ENCODE measurements at places on chromosomes 11 and 22.

DNA sequence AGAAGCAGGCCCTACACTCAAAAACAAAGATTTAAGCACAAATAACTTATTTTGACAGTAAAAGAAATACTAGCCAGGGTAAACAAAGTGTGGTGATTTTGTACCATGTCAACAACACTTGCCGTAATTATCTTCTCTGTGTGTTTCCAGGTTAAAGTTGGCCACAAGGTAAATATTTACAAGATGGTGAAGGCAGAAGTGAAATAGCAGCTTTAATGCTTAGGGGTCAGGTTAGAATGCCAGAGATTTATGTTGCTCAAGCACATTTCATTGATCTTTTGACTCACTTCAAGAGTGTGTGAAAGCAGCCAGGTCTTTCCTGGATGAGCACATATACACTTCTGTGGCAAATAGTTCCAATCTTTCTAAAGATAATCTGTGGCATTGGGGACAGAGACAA lies 270.2 kb upstream of the LUZP2 start:
- DNase-seq: no peak

DNA sequence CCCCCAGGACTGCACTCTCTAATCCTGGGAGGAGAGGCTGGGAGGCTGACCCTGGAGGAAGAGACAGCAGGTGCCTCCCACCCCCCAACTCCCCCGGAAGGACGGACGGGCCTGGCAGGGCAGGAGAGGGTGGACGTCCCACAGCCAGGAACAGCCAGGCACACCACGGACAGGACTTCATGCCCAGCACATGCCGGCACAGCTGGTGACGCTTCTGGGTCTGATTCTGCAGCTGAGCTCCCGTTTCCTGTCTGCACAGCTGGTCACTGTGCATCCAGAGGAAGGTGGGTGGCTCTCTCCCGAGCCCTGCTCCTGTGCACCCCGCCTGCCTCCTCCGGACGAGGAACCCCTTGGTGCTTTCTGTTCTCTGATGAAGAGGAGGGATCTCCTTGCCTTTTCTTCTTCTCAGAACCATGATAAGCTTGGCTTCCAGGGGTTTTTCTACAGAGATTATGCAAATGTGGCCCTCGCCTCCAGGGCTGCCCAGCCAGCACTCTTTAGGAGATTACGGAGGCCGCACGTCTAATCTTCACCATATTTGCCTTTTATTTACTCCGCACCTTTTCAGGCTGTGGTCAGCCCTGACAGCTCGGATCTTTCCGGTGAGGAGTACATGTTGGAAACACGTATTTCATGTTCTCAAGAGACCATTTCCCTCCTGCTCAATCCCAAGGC lies 1295.8 kb downstream of the BRD1 start:
- DNase-seq: no peak

GRCh38 chr11:64098318-64098831 lies 62.6 kb downstream of the FLRT1 start:
- DNase-seq: no peak

DNA sequence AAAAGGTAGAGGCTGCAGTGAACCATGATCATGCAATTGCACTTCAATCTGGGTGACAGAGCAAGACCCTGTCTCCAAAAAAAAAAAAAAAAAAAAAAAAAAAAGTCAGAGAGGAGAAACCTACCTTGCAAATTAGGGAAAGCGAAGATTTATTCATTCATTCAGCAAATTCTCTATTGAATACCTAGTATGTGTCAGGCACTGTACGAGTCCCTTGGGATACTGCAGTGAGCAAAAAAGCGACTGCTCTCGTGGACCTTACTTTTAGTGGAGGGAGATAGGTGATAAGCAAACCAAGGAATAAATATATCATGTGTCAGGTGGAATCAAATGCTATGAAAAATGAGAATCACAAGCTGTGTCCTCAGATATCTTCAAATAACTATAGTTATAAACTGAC lies 101.3 kb downstream of the STIM1 start:
- no peak for DNase-seq

GRCh38 chr11:12212174-12212820 lies 101.9 kb downstream of the MICAL2 start:
- DNase-seq: no peak

- no peak for DNase-seq
Measured at GRCh38 chr22:40609216-40609615, 27.3 kb downstream of the MRTFA start.

GRCh38 chr11:33940538-33940815 lies 48.6 kb upstream of the LMO2 start:
- DNase-seq: no peak

- no peak for DNase-seq
Measured at GRCh38 chr11:66136752-66137123, 66.7 kb downstream of the PACS1 start.

GRCh38 chr22:38774496-38775166 lies 18.8 kb upstream of the SUN2 start:
- no peak for DNase-seq

- no peak for DNase-seq
Measured at GRCh38 chr11:13117344-13117743, 108.2 kb downstream of the RASSF10 start.

DNA sequence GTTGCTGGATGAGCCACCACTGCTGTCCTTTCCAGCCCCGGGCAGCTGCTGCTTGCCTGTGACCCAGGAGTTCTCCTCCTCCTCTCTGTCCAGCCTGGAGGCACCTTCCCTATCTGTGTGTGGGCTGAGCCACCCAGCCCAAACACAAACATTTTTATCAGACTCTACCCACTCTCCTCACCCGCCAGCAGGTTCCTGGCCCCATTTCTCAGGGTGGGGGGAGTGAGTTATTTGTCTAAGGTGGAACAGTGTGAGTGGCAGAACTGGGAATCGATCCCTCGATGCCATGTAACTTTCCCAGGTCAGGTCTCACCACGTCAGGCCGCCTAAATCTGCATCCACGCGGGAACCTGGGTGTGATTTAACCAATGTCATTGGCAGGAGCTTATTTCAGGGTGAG lies 20.8 kb upstream of the SMIM38 start:
- no peak for DNase-seq

- DNase-seq: no peak
Measured at GRCh38 chr11:73995731-73996130, 13.1 kb upstream of the UCP2 start.

DNA sequence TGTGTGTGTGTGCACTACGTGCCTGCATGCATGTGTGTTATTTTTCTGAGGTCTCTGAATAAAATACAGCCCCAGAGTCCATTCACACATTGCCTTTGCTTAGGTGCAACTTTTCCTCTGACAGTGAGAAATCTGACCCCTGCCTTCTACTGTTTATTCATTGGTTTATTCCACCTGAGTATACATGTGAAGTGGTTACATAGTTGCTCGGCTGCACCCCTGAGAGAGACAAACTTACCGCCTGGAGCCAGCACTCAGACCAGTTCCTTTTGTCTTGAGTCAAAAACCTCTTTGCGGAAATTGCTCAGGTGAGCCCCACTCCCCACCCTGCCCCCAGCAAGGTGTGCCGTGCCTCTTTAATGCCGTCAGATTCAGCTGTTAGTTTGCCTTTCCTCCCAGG lies 363.6 kb downstream of the BRD1 start:
- DNase-seq: no peak

GRCh38 chr11:123829745-123830144 lies 23.6 kb upstream of the OR6M1 start:
- no peak for DNase-seq

GRCh38 chr11:16412525-16413172 lies 56.3 kb upstream of the SOX6 start:
- no peak for DNase-seq

DNA sequence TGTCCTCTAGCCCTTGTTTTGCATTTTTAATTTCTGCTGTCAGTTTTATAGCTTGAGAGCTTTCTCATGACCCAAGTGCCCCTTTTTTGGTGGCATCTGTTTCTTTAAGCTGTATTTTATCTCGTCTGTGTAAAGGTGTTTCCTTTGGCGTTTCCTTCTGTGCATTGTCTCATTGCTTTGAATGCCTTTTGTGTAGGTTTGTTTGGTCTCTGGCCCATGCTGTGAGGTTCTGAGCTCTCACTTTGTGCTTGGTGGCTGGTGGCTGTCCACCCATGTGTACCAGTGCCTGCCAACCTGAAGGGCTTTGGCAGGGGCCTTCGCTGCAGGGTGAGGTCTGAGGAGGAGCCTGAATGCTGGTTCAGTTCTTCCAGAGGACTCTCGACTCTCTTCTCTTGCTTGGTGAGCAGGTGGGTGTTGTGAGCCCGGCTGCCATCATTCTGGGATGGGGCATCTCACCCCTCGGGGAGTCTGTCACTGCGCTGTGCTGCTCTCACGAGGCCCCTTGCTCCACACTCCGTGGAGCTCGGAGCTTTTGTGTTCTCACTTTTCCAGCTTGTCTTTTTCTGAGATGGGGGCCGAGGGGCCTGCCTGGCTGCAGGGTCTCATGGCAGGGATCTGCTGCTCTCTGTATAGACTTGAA lies 14.9 kb downstream of the AP2A2 start:
- no peak for DNase-seq

DNA sequence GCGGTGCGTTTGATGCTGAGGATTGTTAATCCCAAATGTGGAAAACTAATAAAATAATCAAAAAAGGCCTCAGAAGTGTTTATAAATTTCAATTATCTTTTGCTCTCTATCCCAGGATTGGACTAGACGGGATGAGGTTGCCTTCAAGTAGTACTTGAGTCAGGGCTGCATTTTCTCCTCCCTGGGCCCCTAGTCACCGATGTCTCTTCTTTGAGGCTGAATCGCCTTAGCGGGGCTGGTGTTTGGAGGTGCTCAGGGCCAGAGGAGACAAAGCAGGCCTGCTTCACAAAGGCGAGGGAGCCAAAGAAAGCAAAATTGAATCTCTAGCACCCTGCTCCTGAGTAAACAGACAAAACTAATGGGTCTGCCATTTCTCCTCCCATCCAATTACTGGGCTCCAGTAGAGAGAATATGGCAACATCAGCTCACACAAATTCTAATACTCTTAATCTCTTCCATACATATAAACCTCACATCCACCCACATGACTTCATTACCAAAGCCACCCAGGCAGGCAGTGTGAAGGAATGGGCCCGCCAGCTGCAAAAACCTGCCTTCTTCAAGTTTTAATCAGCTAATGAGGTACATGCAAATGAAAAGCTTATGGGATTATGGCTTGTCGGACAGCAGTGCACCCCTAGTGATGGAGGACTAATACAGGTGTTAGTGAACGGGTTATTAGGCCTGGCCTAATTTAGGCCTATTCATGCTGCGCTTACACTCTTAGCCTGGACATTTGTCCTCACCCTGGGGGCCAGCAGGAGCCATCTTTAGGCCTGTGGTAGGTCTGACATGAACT lies 52.7 kb upstream of the HTATIP2 start:
- no peak for DNase-seq

GRCh38 chr11:44005063-44005701 lies 42.6 kb upstream of the ACCSL start:
- DNase-seq: no peak

DNA sequence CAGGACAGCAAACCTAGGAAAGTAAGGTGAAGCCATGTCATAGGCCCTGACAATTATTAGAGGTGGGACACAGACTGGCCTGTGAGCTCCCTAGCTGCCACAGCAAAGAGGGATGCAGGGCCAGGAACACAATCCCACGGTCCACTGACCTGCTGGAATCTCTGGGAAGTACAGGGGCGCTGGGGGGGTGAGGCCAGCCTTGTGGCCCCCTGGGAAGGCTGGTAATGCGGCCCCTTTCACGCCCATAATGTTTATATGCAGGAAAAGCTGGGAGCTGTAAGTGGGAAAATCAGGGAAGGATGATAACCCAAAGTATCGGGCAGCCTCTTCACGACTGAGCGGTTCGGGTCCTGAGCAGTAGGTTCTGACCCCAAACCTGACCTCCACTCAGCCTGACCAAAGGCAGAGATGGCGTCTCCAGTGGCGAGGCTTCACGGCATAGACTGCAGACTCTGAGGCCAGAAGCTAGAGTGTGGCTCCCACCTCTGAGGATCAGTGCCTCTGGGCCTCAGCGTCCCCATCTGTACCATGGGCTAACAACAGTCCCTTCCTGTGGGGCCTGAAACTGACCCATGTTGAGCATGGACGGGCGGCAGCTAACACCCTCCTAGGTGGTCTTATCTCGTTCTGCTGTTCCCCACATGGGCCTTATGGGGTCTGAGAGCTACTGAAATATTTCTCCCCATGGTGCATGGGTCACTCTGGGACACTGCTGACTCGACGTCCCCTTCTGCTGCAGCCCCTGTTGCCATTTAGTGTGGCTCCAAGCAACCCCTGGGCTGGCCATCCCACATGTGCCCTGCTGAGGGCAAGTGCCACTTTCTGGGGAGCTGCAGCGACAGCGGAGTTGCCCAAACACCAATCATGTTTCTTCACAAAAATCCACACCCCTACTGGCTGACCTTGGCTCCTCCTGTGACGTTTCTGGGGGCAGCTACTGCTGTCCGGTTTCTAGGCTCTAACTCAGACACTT lies 101.8 kb downstream of the PHF21B start:
- no peak for DNase-seq

GRCh38 chr11:128776069-128776423 lies 82.2 kb downstream of the FLI1 start:
- no peak for DNase-seq

All from stimulated activated CD8-positive, alpha-beta memory T cell treated with anti-CD3 and anti-CD28 coated beads, Interleukin-15, amount 100 ng/mL, for 1 hour (primary cell).